Stimulated activated CD4-positive, alpha-beta T cell treated with anti-CD3 and anti-CD28 coated beads, Interleukin-4, amount 100 ng/mL, for 24 hours (primary cell): ENCODE measurements at places on chromosomes 13 and 19.

DNA sequence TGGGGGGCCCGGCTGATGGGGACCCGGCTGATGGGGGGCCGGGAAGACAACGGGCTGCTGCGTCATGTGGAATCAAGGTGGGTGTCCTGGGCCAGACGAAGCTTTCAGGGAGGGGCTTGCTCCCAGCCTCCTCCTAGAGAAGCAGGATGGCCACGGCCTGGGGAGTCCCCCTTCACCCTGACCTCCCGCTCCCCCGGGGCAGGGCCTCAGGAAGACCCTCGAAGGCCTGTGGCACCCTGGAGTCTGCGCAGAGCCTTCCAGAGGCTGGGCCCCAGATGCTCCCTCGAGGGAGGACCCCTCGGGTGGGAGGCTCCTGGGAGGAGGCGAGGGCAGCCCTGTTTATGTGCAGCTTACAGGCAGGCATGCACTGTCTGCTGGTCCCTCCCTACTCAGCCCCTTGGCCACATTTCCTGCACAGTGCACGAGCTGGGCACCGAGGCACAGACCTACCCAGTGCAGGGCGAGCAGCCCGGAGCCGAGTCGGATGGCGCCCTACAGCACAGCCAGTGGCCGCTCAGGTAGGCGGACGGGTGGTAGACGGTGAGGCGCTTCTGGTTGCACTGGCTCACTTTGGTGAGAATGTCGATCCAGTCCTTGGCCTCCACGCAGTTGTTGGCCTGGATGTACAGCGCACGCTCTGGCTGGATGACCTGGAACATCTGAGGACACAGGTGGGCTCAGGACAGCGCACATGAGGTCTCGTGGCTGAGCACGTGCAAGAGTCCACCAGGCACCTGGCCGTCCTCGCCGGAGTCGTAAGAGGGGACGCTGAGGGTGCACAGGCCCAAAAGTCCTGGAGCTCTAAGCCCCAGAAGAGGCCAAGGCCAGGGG, 22.4 kb upstream of the C13orf46 start:
- no peak for DNase-seq

DNA sequence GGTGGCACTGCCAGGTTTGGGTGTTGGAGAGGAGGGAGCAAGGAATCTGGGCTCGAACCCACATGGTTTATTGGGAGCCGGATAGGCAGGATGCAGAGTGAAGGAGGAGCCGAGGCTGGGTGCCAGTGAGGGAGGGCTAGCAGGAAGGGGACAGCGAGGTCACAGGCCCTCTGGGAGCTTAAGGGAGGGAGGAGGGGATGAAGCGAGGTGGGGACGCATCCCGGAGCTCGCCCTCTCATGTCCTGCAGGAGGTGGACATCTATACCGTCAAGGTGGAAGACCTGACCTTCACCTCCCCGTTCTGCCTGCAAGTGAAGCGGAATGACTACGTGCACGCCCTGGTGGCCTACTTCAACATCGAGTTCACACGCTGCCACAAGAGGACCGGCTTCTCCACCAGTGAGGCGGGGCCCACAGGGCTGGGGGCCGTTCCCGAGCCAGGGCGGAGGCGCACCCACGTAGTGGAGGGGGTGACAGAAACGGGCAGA, 3.5 kb upstream of the ADM5 start:
- DNase-seq, result no peak

- DNase-seq, result no peak
These were observed 170.0 kb downstream of the COL4A1 start for GRCh38 chr13:110136660-110137585.

GRCh38 chr13:26992951-26993719, 178.5 kb downstream of the USP12 start:
- DNase-seq, result no peak

DNA sequence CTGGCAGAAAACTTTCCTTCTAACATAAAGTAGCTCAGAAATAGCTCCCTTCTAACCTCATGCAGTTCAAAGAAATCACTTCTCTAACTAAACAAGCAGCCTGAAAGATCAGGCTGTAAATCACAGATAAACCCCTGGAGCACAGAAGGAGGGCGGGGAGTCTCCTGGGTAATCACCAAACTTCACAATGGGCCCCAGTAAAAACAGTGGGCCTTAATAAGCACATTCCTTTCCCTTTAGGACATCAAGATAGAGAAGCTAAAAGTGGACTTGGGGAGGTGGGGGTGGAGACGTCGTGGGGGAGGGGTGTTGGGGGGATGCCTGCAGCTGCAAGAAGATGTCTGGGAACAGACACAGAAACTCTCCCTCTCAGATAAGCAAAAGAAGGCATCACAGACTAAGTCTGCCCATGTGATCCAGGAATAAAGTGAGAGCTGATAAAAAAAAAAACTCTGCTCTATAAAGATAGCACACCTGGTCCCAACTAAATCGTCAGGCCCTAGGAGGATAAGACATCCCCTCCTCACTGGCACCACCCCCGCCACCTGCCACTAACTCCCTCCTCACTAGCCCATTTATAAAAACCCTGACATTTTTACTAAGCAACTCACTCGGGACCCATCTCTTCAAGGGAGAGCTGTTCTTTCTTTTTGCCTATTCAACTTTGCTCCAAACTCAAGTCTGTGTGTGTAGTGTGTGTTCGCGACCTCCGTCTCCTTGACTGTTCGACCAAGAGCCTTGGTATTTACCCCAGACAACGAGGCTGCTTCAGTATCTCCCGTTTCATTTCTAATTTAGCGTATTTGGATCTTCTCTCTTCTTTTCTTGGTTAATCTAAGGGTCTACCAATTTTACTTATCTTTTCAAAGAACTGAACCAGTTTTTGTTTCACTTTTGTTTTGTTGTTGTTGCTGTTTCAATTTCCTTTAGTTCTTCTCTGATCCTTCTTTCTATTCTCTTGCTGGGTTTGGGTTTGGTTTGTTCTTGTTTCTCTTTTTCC, 31.7 kb downstream of the DNAJC15 start:
- DNase-seq, result no peak

DNA sequence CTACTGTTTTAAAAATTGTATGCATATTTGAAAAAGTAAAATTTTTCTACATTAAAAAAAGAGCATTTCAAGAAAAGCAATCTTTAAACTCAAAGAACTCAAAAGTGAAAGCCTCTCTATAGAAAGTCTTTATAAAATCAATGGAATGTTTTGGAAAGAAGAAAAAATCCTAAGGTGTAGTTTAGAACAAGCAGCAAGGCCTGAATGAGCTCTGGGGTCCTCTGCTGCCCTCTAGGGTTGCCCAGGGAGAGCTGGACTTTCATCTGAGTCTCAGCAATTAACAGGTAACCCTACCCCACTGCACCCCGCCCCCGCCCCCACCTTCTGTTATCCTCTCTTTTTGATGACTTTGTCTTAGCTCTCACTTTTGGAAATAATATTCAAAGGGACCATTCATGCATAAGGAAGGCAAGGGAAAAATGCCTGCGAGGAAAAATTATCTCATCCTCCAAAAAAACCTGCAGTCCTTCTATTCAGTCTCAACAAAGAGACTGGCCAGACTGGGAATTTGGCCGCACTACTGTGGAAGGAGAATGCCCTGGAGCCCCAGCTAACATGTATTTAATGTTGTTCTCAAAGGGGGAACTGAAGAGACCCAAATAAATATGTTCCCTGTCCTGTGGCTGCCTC, 24.1 kb downstream of the SLC25A30 start:
- peak; percentile 20 for DNase-seq

GRCh38 chr13:44575035-44575434, 1.1 kb downstream of the TSC22D1 start:
- DNase-seq, result no peak
